Neural crest cell (in vitro differentiated cells): ENCODE measurements at places on chromosomes 12 and 14.
A peak's percentile ranks its signal among the peaks of the same experiment; 100 is the strongest.

DNA sequence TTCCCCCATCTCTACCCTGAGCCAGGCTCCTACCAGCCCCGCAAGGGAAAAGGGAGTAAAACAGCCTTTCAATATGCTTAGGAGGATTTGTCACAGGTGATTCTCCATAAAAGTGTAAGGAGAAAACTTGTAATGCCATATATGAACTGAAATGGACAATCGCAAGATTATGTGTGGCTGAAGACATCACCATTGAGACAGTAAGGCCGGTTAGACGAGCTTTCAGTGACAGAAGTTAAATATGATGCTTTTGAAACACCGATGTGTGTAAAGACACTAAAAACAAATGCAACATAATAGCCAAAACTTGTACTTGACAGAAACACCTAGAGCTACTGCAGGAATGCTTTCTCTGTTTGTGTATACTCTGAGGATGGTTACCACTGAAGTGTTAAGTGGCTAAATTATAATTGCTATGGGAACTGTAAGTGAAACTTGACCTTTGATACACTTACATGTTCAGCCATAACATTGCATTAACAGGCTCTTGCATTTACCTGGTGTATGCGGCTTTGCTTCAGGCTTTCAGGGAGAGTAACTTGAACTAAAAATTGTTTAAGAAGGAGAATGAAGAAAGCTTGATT lies 42.3 kb downstream of the FAR2 start:
- DNase-seq = no peak

GRCh38 chr14:100529561-100530031 lies 57.6 kb downstream of the BEGAIN start:
- DNase-seq = no peak

GRCh38 chr14:21024585-21025370 lies at the start of gene NDRG2:
NDRG2 (minus strand) TSS chr14:21025061; CDS start chr14:21023315, 1,746 bp downstream.
- DNase-seq = peak; percentile 71

GRCh38 chr14:65753061-65753460 lies 340.5 kb downstream of the FUT8 start:
- DNase-seq = no peak

DNA sequence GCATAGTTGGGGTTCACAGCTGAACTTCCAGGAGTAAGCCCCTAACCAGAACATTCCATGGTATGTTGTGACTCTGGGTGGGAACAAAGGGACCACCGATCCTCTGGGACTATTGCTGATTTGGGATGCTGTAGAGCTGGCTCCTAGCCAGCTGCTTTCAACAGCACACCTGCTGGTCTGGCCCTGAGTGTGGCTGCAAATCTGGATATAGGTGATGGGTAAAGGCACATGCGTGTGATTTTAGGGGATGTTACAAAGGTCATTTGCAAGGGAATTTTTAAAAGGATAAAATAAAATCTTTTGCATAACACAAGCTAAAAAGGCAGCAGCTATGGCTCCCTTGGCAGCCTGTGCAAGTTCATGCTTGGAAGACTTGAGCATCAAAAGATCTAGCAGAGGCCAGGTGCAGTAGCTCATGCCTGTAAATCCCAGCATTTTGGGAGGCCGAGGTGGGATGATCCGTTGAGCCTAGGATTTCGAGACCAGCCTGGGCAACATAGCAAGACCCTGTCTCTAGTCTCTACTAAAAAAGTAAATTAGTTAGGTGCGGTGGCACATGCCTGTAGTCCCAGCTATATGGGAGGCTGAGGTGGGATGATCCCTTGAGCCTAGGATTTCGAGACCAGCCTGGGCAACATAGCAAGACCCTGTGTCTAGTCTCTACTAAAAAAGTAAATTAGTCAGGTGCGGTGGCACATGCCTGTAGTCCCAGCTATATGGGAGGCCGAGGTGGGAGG lies 1.6 kb downstream of the ALDH2 start:
- no peak for DNase-seq

DNA sequence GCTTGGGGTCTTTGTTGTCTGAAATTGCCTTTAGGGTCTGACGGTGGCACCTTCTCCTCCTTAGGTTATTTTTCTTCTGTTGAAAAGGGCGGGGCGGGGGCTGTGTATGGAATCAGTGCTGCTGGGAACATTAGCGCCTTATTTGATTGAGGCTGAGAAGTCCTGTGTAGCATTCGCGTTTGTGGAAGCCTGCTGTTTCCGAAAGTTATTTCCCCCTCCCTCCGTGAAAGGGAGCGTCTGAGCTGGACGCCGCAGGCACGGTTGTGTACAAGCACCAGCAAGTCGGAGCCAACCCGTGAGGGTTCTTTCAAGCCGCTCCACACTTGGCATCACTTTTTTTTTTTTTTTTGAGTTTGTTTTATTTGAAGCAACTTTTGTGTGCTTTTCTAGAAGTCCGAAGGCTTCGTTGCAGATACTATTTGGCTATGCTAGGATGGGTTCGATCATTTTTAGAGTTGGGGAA lies 1.1 kb downstream of the SYNE2 start:
- DNase-seq = peak; percentile 30

GRCh38 chr14:70702161-70702560 lies 60.4 kb downstream of the TTC9 start:
- DNase-seq = no peak

DNA sequence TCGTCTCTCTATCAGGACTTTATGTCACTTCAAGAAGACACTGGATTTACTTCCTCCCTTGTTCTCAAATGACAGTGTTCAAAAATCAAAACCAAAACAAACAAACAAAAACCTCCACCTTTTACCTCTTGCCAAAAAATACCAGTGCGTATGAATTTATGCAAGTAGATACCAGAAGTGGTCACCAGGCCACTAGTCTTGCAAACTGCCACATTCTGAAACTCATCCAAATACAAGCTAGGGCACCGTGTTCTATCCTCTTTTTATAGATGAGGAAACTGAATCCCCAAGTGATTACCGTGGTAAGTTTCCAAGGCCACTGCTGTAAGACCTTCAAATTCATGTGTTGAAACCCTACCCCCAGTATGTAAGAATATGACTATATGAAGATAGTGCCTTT lies 343.9 kb upstream of the KITLG start:
- DNase-seq = no peak

- DNase-seq = peak; percentile 67
Measured at GRCh38 chr12:57110104-57111030, 795 bp downstream of the STAT6 start.

DNA sequence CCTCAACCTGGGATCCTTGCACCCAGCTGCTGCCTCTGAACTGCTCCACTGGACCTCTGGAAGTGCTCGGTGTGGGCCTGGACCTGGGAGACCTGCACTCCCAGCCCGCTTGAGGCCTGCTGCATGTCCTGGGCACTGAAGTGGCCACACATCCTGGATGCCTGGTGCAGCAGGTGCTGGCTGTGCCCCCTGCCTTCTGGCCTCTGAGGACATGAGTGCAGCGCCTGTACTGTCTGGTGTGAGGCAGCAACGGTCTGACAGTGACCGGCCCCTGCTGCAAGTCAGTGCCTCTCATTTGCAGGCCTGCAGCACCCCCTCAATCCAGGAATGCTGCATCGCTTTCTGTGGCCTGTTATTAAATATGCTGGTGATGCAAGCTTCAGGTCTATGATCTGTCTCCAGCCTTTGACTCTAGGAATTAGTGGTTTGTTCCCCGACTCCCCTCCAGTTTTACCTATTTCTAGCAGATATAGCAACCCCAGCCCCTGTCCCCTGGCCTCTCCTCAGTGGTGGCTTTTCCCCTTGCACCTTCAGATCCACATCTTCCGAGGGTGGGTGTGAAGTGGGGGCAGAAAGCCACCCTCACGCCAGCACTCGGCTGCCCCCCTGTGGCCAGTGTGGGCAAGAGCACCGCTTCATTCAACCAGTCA lies 3.6 kb downstream of the SMIM41 start:
- DNase-seq = peak; percentile 72

GRCh38 chr12:77855548-77855947 lies 24.9 kb downstream of the NAV3 start:
- no peak for DNase-seq

DNA sequence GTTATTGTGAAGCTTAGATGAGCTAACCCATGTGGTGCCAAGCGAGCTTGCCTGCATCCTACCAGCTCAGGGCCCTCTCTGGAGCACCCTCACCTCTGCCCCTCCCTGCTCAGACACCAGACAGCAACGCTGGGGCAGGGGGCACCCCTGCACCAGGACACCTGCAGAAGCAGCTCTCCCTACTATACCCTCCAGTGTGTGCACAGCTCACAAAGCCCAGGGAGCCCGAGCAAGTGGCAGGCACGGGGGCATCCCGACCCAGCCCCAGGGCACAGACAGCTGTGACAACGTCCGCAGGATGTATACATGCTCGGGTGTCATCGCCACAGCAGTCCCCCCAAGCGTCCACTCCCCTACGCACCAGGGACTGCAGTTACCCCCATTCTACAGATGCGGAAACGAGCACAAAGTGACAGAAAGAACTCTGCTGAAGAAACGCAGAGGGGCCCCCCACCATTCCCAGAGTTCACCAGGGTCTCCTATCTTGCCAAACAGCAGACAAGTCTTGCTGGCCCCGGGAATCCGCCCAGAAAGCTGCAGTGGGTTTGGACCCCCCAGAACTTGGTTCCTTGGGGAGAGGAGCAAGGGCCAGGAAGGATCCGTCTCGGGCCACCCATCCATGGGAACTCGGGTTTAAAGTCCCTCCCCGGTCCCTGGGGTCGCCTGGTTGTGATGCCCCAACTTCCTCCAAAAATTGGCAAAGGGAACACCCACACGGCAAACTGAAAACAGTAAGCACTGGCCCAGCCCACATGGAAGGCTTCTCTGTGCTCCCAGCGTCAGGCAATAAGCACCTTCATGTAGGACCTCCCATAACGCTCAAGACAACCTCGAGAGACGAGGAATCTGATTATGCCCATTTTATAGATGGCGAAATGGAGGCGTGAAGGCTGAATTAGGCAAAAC lies 12.0 kb downstream of the NCOR2 start:
- DNase-seq = no peak
